ENCODE measurements at places on chromosomes 7 and 10.

- no peak for DNase-seq
Observed at GRCh38 chr10:74883428-74883827, 57.0 kb downstream of the KAT6B start.

- no peak for DNase-seq
Observed at GRCh38 chr7:20988340-20988739, 201.7 kb upstream of the SP8 start.

- no peak for DNase-seq
Observed at GRCh38 chr7:32093415-32094408, 23.5 kb upstream of the PDE1C start.

DNA sequence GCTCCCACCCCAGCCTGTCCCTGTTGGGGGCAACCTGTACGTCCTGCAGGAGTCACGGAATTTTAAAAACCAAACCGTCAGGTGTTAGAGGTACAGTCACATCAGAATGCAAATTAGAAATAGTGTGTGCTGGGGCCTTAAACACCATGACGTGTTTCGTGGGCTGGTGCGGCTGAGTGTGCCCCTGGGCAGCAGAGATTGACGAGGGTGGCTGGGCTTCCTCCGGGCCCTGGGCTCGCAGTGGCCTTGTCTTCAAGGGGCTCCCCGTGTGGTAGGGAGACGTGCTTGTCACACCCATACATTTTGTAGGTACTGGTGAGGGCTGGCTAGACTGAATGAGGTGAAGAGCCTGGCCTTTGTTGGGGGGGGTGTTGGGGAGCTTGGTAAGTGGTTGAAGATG, 7.6 kb downstream of the MGMT start:
- no peak for DNase-seq

- DNase-seq = no peak
Observed at GRCh38 chr7:95394370-95394769, 1.8 kb downstream of the PON3 start.

- no peak for DNase-seq
Observed at GRCh38 chr10:129646973-129647372, 179.9 kb downstream of the MGMT start.

DNA sequence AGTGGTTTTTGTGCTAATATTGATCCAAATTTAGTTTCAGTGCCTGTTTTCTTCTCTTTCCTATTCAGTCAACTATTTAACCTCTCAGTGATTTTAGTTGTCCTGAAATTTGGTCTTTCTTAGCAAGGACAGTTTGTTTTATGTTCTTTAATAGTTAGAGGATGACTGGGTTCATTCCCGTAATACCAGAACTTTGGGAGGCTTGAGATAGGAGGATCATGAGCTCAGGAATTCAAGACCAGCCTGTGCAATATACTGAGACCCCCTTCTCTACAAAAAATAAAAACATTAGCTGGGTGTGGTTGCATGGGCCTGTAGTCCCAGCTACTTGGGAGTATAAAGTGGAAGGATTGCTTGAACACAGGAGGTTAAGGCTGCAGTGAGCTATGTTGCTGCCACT, 148.3 kb downstream of the EXOC4 start:
- DNase-seq = no peak

- DNase-seq = no peak
Observed at GRCh38 chr10:73886661-73887293, 12.4 kb upstream of the CAMK2G start.

DNA sequence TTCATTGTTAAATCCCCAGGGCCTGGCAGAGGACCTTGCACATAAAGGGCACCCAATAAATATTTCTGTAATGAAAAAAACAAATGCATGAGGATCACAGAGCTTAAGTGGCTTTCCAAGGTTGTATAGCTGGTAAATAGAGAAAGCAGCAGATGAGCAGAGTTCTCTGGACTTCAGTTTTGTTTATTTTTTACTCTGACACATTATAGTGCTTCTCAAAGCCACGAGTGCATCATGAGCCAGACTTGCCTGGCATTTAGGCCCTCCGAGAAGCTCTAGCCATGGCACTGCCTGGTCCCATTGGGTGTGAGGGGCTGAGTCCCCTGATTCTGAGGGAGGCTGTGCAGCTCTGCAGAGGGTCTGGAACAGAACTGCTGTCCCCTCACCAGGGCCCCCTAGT, 87.2 kb upstream of the ZNF32 start:
- no peak for DNase-seq

- no peak for DNase-seq
Observed at GRCh38 chr10:24513155-24513554, 210.5 kb downstream of the ARHGAP21 start.

DNA sequence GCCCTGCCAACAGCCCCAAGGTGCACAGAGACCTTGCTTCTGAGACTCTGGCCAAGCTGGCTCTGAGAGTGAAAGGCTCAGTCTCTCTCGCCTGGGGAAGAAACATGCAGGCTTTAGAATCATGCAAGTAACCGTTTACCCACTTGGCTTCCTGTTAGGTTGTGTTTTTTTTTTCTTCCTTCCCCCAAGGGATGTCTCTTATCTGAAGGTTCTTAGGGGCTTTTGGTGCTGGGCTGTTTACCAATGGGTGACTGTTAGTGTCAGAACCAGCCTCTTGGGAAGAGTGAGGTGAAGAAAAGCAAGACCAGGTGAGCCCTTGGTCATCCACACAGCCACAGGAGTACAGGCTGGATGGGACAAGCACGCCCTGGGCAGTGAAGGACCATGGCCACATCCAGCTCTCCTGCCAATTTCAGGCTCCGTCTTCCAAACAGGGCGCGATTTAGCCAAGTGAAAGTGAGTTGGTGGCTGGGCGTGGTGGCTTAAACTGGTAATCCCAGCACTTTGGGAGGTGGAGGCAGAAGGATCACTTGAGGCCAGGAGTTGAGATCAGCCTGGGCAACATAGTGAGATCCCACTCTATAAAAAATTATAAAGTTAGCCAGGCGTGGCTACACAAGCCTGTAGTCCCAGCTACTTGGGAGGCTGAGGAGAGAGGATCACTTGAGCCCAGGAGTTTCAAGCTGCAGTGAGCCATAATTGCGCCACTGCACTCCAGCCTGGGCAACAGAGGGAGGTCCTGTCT, 76.3 kb upstream of the CUX1 start:
- no peak for DNase-seq

GRCh38 chr10:71995887-71996575, 31.8 kb downstream of the CHST3 start:
- DNase-seq = no peak

DNA sequence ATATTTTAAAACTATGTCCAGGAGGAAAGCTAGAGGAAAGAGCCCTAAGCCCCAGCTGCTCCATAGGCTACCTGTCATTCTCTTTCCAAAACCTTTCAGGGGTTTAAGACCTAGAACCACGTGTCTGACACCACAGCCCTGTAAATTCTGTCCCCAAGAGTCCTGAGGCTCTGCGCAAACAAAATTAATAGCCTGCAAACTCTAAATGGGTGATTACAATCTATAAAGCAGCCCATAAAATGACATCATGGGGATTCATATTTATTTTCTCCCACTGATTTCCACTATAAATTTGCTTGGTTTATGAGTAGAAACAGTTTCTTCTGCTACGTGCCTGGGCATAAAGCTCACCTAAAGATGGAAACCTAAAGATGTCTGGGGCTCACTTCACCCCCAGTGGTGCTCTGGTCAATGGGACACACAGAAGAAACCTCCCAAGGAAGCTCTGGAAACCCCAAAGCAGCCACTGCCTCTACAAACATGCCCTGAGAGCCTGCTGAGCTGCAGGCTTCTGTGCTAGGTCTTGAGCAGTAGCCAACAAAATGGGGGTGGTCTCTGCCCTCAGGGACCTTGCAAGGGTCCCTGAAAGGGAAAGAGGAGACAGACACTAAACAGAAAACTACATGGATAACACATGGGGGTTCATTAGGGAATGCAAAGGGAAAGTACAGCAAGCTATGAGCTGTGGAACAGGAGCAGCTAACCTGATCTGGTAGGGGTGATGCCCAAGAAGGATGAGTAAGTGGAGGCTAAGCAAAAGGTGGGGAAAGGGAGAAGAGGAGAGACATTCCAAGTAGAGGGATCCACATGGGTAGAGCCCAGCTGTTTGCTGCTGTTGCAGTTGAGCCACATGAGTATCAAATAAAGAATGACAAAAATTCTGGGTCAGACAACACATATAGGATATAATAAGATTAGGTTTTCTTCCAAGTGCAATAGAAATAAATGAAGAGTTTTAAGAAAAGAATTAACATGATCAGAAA, 331.7 kb downstream of the KCNMA1 start:
- DNase-seq = no peak

Data from CD4-positive, alpha-beta T cell treated with Interleukin-15 for 4 hours (primary cell).